Right hindlimb (tissue), 1 donor: ENCODE measurements at places on chromosomes 6 and 20.

GRCh38 chr6:139064981-139065665 lies 36.6 kb downstream of the ABRACL start:
- DNase-seq: no peak

- DNase-seq: no peak
These were observed 41.3 kb downstream of the TAF8 start for GRCh38 chr6:42091718-42092023.

- DNase-seq: no peak
These were observed 58.3 kb downstream of the SERAC1 start for GRCh38 chr6:158109748-158110147.

- no peak for DNase-seq
These were observed 366.4 kb downstream of the BTBD9 start for GRCh38 chr6:38273325-38273724.

- no peak for DNase-seq
These were observed 24.7 kb downstream of the ETV7 start for GRCh38 chr6:36362551-36363370.

DNA sequence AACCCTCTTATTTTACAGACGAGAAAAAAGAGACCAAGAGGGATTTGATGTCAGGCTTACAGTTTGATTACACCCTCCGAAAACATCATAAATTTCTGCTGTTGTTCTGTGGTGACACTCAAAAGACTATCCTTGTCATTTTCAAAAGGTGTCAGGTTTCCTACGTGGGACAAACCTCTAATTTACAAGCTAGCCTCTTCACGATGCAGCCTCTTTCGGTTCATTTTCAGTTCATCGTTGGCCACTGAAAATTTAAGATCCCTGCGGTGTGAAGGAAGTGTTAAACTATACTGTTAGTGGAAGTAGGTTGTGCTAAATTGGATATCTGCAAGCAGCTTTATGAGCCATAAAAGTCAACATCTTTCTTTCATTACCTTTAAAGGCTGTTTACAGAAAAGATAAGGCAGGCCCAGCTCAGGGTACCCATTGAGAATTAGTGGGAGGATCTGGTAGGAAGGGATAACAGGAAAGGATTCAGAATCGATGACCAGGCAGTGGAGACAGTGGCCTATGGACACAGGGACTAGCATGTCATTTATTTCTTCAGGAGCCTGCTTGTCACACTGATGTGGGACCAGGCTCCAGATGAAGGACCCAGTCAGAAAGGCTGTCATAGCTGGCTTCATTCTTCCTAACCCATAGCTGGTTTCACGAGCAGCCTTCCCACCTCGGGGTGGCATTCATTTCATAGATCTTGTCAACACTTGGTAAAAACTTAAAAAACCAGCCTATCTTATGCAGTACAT lies 329.1 kb upstream of the SOX4 start:
- DNase-seq: no peak

GRCh38 chr20:15673206-15673605 lies 900.0 kb downstream of the KIF16B start:
- no peak for DNase-seq

- DNase-seq: no peak
These were observed 32.4 kb downstream of the JPH2 start for GRCh38 chr20:44154521-44155001.

DNA sequence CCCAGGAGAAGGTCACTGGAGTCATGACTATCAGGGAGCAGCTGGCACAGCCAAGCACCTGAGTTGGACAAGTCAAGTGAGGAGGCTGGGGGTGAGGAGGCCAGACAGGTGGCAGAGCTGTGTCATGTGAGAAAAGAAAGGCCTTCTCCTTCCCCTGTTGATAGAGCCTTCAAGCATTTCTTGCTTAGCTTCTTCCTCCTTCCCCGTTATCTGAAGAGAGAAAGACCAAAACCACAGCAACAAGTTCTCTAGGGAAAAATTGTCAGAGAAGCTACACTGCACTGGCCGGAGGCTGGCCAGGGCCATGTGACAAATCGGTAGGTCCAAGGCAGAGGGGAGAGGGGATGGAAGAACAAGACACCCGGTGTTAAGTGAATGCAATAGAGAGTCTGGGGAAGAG lies 202.1 kb upstream of the PRDM1 start:
- no peak for DNase-seq

DNA sequence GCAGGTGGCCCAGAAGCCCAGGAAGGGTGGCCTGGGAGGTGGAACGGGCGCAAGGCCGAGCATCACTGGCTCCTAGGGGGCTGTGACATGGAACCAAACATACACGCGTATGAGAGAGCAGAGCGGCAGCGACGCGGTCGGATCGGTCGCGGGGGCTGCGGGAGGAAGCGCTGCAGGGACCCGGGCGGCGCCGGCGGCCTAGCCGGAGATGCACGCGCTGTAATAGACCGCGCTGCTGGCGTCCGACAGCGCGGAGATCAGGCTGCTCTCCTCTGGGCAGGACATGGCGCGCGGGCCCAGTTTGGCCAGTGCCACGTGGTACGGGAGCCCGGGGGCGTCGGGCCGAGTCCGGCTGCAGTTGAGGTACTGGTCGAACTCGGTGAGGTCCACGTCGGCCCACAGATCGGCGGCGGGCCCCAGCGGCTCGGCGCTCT lies 1.5 kb downstream of the SOX18 start:
- DNase-seq: no peak

- DNase-seq: no peak
These were observed 6.7 kb downstream of the PHACTR2 start for GRCh38 chr6:143684486-143684885.

GRCh38 chr6:116877743-116878142 lies 701 bp downstream of the RFX6 start:
- no peak for DNase-seq

DNA sequence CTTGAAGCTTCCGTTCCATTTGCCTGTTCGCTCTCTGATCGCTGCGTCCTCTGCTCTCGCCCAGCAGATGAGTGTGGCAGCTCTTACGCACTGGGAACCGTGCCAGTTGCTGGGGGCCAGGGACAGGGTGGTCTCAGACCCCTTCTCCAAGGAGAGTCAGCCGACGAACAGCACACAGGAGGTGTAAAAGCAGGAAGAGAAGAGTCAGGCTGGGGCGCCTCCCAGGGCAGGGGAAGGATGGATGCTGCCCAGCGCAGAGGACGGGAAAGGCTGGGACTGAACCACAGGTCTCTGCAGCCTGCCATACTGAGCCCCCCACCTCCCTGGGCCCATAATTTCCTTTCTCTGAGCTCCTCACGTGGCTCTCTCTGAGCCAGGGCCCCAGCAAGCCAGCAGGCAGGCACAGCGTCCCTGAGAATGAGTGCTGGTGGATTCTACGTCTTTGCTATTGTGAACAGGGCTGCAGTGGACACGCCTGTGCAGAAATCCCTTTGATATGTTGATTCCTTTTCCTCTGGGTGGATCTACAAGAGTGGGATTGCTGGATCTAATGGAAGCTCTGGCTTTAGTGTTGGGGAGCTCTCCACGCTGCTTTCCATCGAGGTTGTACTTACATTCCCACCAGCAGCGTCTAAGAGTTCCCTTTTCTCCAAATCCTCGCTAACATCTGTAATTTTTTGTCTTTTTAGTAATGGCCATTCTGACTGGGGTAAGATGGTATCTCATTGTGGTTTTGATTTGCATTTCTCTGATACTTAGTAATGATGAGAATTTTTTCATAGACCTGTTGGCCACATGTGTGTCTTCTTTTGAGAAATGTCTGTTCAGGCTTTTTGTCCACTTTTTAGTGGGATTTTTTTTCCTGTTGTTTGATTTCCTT lies 104.1 kb downstream of the PSMB1 start:
- no peak for DNase-seq

DNA sequence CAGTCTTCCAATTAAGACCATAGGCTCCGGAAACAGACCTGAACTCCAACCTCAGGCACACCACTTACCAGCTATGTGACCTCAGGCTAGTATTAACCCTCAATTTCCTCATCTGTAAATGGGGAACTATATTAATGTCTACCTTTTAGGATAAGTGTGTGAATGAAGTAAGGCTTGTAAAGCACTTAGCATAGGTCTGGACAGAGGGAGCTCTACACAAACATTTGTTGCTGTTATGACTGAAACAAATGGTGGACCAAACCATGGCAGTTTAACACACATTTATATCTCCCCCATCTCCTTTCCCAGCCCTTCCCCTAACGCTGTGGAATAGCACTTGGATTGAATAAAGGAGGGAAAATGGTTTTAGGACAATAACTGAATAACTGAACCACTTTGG lies 48.7 kb downstream of the TSHZ2 start:
- no peak for DNase-seq

GRCh38 chr20:12729326-12729725 lies 279.4 kb upstream of the SPTLC3 start:
- DNase-seq: no peak

DNA sequence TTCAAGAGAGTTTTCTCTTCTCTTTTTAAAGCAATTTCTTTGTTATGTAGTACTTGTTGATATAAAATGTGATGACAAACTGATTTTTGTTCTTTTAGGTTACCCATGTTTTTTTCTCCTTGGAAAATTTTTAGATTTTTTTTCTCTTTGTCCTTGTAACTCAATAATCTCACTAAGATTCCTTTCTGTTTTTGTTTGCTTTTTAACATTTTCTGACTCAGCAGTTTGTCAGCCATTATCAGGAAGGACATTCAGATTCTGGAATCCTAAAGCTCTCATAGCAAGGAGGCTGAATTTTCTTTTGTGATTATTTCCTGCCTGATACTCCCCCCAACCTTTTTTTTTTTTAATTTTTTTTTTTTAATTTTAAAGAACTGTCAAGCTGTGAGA lies 75.2 kb upstream of the CITED2 start:
- DNase-seq: no peak

- no peak for DNase-seq
These were observed 5.0 kb downstream of the STMN3 start for GRCh38 chr20:63648190-63648589.

DNA sequence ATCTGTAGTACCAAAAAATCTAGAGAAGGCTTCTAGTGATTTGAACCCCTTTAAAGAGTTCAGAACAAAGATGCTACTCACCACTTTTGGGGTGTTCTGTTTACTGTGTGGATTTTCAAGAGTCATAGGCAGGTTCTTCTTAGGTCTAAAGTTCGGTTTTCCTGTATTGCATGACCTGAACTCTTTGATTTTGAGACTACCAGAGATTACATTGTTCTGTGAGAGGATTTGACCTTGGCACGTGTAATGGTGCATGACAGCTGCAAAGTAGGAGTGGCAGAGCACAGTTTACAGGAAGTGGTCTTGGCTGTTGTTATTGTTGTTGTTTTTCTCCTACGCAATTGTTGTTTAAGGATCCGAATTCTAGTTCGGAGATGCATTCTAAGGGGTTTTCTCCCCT lies 592.7 kb downstream of the EPHA7 start:
- DNase-seq: no peak

- peak; percentile 13 for DNase-seq
These were observed 16.6 kb downstream of the HRH3 start for GRCh38 chr20:62203378-62204030.

- DNase-seq: no peak
These were observed 161.9 kb downstream of the TAF4 start for GRCh38 chr20:61903575-61904340.
